ENCODE measurements at places on chromosomes 1 and 21. TPM values are rescaled to one million over a fixed set of nuclear protein-coding genes. Genes with fewer than 3 reads are reported as not detected.

Gene SYT14
- under 0.01 TPM for polyA plus RNA-seq

Gene UBE2U
- not detected for polyA plus RNA-seq

Gene MSH4
- 0.16 TPM for polyA plus RNA-seq

Gene RASSF5
- 9.3 TPM for polyA plus RNA-seq

Gene LMO4
- 62.7 TPM for polyA plus RNA-seq

Gene TTLL7
- polyA plus RNA-seq = 7.4 TPM

Gene ASPM
- 0.05 TPM for polyA plus RNA-seq

- no peak for DNase-seq
Measured at GRCh38 chr1:58823481-58824010, 39.7 kb upstream of the JUN start.

- DNase-seq = no peak
Measured at GRCh38 chr1:172823534-172823933, 164.6 kb downstream of the FASLG start.

GRCh38 chr21:14452031-14452726 lies 69.2 kb upstream of the HSPA13 start:
- no peak for DNase-seq

- no peak for DNase-seq
Measured at GRCh38 chr1:65281846-65282245, 27.5 kb upstream of the DNAJC6 start.

GRCh38 chr1:21344750-21345443 lies 54.6 kb upstream of the ECE1 start:
- peak; percentile 74 for DNase-seq

DNA sequence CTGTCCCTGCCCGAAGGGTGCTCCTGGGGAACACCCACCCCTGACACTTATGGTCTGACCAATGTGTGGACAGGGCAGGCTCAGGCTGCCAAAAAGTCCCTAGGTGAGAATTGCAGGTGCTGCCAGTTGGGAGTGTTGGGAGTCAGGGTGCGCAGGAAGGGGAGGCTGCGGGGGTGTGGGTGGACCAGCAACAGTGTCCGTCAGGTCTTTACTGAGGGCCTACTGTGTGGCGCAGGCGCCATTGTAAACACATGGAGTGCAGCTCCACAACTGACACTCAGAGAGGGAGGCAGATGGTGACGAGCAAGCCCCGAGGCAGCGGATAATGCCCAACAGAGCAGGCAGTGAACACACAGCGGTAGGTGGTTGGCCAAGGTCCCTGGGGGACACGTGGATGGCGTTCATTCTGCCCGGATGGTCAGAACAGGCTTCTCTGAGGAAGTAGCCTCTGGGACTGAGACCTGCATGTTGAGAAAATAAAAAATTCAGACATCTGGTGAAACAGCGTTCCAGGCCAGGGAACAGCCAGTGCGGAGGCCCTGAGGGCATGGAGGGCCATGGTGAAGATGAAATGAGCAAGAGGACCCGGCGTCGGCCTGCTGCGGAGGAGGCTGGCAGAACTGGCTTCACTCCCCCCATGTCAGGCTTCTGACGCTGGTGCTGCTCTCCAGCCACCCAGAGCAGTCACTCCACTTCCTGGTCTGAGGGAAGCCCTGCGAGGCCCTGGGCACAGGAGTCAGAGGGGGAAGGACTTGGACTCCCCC lies 136.2 kb upstream of the ZBTB40 start:
- no peak for DNase-seq

DNA sequence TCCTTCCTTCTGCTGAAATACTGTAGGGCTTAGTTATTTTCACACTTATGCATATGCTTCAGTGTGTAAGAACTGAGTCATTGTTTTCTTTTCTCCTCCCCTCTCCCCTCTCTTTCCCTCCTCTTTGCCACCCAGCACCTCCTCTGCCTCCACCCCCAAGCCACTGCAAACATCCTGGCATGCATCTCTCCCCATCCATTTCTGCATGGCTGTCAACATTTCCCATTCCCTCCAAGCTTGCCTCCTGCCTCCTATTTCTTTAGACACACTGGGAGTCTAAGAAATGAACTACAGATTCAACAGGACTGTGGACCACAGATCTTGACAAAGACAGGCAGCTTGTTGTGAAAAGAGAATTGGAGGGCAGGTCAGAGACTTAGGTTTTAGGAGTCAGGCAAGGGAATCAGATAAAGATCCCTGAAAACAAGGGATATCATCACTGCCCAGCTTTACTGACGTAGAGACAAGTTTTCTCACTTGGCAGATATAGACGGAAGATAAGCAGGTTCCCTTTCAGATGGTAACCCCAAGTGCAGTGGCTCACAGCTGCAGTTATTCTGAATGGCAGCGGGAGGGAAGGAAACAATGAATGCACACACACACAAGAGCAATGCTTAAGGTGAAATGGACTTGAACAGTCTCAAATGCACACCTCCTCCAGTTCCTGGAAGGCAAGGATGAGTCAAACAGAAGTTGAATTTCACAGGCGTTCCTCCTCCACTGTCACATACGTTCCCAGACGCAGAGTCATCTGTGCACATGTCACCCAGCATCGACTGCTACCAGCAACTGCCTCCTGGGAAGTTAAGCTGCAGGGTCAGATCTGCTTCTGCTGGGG lies 56.1 kb downstream of the HIVEP3 start:
- DNase-seq = no peak

DNA sequence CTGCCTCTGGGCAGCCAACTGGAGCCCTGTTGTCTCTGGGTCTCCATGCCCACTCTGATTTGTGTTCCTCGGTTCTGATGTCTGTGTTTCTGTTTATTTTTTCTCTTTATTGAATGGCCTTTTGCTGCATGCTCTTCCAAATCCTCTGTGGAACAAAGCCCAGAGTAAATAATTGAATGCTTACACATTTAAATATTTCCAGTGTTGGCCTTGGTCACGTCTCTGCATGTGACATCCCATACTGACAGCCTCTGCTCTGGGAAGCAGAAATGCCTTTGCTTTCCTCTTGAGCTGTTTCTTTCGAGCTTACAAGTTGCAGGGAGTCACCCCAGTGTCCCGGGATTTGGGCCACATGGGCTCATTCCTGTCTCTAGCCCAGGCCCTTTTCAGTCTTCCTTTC lies 267.9 kb downstream of the PTPRU start:
- no peak for DNase-seq

DNA sequence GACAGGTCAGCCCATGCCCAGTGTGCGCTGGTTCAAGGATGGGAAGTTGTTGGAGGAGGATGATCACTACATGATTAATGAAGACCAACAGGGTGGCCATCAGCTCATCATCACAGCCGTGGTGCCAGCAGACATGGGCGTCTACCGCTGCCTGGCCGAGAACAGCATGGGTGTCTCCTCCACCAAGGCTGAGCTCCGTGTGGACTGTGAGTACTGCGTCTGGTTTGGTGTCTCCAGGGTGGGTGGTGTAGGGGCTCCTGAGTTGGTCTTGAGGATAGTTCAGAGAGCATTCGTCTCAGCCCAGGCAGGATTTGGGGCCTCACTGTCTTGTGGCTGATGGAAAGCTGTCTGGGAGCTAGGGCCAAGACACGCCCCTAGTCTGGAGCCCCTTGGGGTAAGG lies 83.2 kb downstream of the TRIM11 start:
- no peak for DNase-seq

GRCh38 chr1:235567812-235568503 lies 63.7 kb upstream of the B3GALNT2 start:
- DNase-seq = no peak

DNA sequence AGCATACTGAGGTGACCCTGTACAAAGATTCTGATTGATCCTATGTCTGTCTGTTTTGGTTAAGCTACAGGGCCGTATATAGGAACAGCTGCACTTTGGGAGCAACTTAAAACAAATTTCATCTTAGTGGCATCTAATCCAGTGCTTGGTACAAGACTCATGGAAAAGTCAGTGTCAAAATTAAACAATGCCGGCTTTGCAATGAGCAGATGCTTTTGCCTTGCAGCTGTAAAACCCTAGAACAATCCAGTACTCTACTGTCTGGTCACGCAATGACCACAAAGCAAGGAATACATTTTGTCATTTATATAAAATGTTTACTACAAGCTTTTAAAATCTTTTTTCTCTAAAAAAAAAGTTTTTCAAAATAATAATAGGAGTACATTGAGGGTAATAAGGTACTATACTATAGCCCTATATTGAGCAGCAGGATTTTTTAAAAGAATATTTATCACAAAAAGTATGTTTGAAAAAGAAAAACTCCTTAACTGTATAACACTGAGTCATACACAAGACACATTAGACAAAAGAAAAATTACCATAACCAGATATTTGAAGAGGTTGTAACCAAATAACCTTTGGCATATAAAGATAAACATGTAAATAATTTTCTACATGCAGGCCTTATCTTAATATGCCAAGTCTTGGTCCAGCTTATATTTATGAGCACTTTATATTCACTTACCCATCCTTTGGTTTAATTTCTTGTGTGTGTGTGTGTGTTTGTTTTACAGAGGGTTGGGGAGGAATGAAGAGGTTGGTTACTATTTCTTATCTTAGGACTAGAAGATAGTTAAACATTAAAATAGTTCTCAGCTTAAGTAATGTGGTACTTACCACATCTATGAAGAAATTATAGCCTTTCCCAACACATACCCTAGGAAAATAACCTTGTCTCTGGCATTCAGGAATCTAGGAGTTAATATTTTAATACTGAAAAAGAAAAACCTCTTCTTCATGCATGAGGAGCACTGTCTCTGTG lies 262.3 kb downstream of the FAF1 start:
- DNase-seq = no peak

GRCh38 chr21:45979141-45979631 lies 2.4 kb upstream of the COL6A1 start:
- DNase-seq = peak; percentile 61

- no peak for DNase-seq
Measured at GRCh38 chr21:38910390-38911067, 104.8 kb downstream of the ETS2 start.

- DNase-seq = no peak
Measured at GRCh38 chr1:159838715-159839114, 12.0 kb downstream of the SLAMF8 start.

DNA sequence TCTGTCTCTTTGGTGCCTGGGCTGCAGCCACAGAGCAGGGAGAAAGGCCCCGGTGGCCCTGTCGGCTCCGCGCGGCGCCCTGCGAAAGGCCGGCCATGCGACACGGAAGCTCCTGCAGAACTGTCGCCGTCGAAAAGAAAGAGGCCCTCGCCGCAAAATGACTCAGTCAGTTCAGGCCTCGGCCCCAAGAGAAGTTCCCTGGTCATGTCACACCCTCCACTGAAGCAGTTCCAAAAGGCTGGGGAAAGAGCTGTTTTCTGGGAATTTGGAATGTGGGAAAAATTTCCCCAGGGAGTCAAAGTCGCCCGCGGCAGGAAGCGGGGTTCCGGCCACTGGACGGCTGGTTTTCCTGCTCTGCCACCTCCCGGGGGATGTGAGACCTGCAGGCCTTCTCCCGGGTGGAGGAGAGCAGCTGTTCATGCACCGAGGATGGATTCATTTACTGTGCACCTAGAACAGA lies 115.8 kb upstream of the ZNF678 start:
- peak; percentile 85 for DNase-seq

GRCh38 chr1:197677313-197677712 lies 98.0 kb downstream of the DENND1B start:
- no peak for DNase-seq

Measured in right cardiac atrium (tissue), 5 donors.